ENCODE measurements at places on chromosomes 3 and 15.
A peak's percentile ranks its signal among the peaks of the same experiment; 100 is the strongest.

DNA sequence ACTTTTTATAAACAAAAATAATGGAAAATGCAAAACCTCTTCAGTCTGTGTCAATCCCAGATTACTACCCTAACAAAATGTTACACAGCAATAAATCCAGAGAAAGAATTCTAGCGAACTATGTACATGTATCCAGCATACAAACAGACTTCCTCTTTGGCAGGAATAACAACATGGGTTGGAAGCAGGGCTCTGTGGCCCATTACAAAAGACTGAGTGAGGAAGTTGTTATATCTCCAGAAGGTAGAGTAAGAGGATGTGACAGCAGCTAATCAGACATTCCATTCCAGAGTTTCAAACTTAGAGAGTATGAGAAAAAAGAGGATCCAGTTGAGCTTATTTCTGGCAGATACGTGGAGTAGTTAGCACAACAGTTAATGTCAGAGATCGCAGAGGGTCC is 294.0 kb upstream of the PLSCR5 start:
- DNase-seq = no peak

DNA sequence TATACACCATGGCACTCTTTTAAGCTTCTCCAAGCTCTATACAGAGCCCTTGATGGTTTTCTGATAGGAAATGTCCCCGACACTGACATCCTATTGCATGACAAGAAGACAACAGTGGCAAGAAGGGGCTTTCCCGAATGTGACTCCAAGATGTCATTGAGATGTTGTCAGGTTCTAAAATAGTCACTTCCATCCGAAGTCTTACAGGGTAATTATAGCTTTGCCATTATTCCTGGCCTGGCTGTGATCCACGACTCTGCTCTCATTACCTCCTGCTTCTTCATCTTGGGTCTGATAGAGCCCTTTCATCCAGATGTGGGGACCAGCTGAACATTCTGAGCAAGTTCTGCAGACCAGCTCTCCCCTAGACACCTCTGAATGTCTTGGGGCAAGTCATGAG is 40.6 kb upstream of the ADAMTS9 start:
- no peak for DNase-seq

DNA sequence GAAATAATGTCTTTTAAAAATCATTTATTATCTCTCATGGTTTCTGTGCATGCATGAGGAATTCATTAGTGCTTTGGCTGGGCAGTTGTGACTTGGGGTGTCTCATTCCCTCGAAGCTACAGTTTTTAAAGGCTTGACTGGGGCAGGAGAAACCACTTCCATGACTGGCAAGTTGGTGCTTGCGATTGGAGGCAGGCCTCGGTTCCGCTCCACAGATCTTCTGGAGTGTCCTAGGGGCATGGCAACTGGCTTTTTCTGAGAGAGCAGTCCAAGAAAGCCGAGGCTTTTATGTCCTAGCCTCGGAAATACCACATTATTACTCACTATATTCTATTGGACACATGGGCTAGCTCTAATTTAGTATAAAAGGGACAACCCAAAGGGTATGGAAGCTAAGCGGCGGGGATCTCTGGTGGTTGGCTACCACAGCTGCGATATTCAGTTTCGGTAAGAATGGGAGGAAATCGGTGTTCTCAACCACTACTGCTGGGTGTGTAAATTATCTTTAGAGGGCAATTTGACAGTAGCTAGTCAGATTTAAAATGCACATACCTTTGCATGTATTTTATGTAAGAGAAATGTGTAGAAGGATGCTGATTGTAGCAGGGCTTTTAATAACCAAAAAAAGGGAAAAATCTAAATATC is 48.8 kb upstream of the TOP2B start:
- DNase-seq = no peak

DNA sequence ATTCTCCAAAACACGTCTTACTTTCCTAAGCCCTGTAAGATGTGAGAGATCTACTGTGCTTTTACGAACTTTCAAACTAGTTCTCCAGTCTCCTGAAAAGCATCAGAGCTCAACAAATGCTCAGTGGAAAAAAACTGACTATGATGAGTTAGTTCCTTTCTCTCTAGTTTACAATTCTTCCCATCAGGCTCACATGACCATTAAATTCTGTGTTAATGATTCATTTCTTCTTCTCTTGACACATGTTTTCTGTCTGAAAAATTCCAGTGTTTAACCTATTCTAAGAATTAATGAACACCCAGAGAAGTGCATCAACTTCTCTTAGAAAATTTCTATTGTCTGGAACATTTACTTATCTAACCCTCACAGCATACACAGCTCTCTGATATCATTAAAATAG is 844.3 kb downstream of the SI start:
- no peak for DNase-seq

DNA sequence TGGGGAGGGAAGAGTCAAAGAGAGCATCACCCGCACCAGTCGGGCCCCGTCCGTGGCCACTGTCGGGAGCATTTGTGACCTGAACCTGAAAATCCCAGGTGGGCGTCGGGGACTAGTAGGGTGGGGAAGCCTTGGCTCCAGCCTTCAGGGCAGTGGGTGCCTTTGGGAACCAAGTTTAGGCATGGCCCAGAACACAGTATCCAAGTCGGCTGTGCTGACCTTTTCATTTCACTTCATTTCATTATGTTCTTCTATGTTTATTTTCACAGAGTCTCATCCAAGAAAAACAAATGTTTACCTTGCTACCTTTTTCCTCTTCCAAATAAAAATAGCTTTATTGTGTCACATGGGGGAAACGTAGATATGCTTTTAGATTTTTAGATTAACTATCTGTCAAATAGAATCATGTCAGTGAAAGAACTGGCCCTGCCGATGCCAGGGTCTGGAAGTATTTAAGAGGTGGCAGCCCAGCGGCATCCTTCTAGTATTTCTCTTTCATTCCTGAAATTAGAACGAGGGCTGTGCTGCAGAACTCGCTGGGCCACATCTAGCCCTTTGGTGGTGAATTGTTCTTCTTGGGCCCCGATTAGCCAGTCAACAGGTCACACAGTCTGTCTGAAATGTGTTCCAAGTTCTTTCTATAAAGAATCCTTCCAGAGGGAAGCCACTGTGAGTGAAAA is 60.5 kb downstream of the DNASE1L3 start:
- DNase-seq = no peak

DNA sequence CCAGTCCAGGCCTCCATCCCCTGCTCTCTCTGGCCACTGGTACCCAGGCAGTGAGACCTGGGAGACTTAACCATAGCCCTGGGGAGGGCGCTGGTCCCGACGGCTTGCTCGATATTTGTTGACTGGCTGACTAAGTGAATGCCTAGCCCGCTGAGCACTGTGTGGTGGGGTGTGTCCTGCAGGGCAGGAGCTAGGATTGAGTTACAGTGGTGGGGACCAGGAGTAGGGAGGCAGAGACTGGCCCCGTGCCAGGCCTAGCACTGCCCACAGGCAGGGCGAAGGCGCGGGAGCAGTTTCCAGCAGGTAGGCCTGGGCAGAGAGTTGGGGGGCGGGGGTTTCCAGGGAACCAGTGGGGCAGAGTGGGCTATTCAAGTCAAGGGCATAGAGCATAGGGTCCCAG is at the start of gene VILL:
Gene VILL, plus strand, starts transcription at position 260 of the 400 bp plus-strand sequence. CDS start 2,887 bp downstream, outside the sequence.
- DNase-seq = no peak

- no peak for DNase-seq
Observed at GRCh38 chr3:107651782-107652181, 129.0 kb downstream of the BBX start.

GRCh38 chr3:10004506-10004905 is 17.9 kb upstream of the EMC3 start:
- no peak for DNase-seq

DNA sequence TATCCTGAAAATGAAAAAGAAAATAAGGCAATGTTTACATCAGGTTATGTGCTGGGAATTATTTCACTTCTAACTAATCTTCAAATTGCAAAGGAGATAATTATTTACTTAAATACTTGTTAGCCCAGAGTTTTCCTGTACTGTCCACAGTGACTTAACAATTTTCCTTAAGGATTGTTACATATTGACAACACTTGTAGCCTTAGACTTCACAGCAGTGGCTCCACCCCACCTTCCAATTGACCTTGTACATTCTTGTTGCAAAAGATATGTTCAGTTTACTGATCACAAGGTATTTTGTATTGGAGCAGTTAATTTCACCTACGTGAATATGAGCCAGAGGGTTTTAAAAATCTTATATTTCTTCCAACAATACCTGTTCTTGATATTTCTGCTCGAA is 376.9 kb downstream of the CNTN6 start:
- no peak for DNase-seq

- no peak for DNase-seq
Observed at GRCh38 chr3:184085389-184085852, 11.4 kb upstream of the HTR3E start.

GRCh38 chr3:195692354-195692685 is 28.5 kb upstream of the MUC20 start:
- no peak for DNase-seq

DNA sequence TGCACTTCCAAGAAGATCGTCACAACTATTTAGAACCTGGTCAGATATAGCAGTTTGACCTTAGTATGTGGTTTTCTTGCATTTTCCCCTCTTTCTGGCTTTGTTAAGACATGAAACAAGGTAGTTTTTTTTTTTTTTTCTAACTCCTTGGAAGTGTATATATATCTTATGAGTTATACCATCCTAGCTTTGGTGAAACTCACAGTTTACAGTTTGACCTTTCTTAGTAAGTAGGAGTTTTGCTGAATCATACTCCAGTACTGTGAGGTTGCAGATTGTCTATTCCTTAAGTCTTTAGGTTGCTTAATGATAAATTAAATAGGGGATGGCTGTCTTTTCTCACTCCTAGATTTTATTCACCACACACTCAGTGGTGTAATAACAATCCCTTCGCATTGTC is 325.0 kb downstream of the RBMS3 start:
- no peak for DNase-seq

DNA sequence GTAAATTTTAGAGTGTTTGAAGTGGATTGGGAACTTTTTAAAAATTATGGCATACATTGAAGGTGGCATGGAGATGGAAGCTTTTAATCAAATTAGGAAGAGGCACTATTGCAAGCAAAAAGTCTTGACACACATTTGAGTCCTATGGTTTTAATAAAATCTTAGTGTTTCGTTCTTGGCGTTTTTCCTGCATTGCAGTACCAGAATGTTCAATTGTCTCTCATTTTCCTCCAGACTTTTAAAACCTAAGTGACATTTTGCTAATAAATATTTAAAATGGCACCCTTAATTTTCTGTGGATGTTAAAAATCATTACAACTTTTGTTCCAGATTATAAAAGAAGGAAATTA is 2.2 kb downstream of the TGFBR2 start:
- no peak for DNase-seq

DNA sequence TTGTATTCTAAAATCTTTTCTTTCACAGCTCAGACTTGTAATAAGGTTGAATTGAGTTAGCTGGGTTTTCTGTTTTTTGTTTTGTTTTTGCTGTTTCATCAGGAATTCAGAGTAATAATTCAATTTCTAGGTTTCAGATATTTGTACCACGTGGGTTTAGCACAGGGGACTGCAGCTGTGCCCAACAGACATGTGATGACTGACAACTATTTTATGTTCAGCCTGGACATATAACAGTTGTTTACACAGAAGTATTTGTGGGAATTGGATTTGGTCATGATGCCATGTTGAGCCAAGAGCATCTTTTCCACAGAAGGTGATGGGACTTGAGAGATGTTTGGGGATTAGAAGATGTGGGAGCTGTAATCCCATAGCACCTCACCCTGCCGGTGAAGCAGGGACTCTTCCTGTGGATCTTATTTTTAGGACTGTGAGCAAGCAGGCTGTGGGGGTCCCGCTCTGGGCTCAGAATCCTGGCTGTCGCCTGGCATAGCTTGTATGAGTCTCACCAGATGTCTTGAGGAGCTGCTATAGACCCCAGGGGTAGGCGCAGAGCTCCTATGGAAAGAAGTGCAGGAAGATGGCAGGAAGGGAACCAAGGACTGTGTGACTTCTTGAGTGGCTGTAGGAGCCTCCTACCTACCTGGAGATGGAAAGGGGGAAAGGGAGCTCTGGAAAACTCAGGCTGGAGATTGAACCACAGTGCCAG is 23.7 kb downstream of the PXYLP1 start:
- peak; percentile 42 for DNase-seq

- DNase-seq = no peak
Observed at GRCh38 chr3:136860541-136860940, 1.5 kb upstream of the NCK1 start.

- DNase-seq = no peak
Observed at GRCh38 chr3:37957539-37957936, 33.0 kb upstream of the VILL start.

DNA sequence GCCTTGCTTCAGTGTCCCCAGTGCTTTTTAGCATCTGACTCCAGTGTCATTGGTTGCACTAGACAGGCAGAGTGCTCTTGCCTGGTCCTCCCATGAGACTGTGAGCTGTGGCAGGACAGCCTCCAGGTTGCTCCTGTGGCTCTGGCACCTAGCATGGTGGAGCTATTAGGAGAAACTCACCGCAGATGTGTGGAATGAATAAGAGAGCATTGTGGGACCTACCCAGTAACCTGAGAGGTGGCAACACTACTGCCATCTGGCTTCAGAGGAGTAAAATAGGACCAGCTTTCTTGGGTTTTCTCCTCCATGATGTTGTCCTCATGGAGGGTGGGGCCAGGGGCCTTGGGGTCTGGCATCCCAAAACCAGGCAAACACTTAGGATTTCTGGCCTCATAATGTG is 183.6 kb downstream of the EPHB1 start:
- no peak for DNase-seq

GRCh38 chr3:158794936-158795518 is 6.8 kb upstream of the MFSD1 start:
- DNase-seq = no peak

GRCh38 chr15:25882466-25882865 is 19.3 kb upstream of the ATP10A start:
- no peak for DNase-seq

DNA sequence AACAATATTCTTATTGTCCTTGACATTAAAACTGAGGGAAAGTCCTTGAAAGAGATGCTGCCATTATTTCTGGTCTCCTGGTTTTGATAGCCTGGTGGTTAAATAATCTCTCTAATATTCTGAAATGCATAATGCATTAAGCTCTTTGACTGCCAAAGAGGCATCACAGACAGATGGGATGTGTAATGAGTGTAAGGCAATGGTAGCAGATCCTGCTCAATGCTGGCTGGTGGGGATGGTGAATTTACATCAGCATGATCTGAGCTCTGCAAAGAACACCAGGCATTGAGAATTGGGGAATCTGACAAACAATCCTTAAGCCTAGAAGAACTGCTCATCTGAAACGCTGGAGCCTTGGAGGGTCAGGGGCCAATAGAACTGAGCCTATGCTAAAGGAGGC is 528.6 kb upstream of the LMCD1 start:
- no peak for DNase-seq

DNA sequence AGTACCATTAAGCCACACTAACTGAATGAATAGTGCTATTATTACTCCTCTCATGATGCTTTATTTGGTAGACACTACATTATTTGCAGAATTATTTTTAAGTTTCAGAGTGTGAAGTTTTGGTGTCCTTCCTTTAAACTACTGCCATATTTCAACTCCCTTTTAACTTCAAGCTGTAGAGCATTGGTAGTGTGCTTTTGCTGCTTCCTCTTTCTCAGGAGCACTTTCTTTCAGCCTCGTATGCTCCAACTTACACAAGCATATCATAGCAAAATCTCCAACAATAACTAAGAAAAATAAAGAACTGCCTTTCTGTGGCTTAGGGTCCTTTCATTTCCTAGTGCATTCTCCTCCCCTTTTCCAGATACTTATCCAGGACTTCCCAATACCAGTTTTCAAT is 476.4 kb upstream of the AGTR1 start:
- DNase-seq = no peak

- DNase-seq = no peak
Observed at GRCh38 chr3:148042663-148043445, 633.7 kb downstream of the ZIC1 start.

All from right forelimb (tissue), 1 donor.